Right lobe of liver (tissue), 6 donors: ENCODE measurements at places on chromosomes 3 and 15. TPM values are rescaled to one million over a fixed set of nuclear protein-coding genes. Genes with fewer than 3 reads are reported as not detected.

- H3K27ac ChIP-seq = no peak overlapping the region
- H3K27me3 ChIP-seq = no peaks in the 10 kb centered on the region
- H3K36me3 ChIP-seq = no peaks in the 10 kb centered on the region
- no peak for DNase-seq
- no peaks in the 10 kb centered on the region for H3K4me1 ChIP-seq
These were observed 109.8 kb upstream of the MANF start for GRCh38 chr3:51275111-51275805.

DNA sequence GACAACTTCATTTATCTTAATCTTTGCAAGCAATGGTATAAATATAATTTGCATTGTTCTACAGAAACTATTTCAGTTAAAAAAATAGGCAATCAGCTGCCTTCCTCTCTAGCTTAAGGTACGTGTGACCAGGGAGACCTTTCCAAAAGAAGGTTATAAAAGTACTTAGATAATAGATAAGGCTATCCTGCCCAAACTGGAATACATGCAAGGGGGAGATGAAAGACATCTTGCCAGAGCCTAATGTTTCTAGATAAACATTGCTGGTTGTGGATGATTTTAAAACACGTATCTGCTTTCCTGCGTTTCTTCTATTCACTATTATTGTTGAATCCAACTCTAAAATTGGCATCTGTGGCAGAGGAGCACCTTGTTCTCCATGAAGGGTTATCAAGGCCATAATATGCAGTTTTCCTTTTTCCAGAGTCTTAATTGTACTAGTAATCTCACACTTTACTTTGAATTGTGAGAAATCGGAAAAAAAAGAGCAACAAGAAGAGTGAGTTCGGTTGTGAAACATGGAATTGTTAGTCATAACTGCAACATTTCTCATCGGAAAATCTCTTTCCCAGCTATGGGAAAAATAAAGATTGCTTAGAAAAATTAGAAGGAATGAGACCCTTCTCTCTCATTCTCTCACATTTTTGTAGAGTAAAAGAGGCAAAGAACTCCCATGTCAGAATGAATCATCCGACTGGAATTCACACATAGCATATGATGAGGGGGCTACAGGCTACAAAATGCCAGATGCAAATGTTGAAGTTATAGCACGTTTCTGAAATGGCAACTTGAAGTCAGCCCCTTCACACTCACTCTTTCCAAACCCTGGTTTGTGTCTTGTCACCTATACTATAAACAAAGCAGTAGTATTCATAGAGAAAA lies 936.1 kb upstream of the NR2F2 start:
- H3K27me3 ChIP-seq = no peaks in the 10 kb centered on the region
- H3K36me3 ChIP-seq = no peaks in the 10 kb centered on the region
- DNase-seq = no peak
- no peak overlapping the region for H3K27ac ChIP-seq
- no peaks in the 10 kb centered on the region for H3K4me1 ChIP-seq
- H3K4me3 ChIP-seq = no peak overlapping the region

DNA sequence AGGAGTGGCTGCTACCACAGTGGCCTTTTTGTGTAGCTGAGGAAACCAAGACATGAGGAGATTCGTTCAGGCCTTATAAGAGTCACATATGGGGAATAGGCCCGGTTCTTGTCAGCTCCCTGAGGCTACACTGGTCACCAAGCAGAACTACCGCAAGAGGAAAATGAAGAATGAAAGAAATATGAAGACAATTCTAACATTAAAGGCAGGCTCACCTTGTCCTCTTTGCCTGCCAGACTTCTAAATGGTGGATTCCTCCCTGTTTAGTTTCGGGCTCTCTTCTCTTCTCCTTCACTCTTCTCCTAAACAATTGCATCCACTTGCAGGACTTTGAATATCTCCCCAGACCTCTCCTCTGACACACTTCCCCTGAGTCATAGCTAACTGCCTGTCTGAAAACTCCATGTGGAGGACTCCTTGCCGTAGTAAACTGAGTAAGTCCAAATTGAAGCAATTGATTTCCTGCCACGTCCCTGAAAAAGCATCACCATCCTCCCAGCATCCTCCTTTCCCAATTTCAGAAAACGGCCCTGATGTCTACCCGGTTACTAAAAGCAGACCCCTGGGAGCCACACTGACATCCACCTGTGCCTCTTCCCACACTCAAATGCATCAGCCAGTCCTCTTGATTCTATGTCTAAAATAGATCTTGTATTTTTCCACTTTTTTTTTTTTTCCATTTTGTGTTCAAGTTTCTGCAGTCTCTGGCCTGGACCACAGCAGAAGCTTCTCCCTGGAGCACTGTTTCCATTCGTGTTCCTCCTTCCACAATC lies 30.3 kb upstream of the VEPH1 start:
- no peak overlapping the region for H3K4me3 ChIP-seq
- DNase-seq = no peak
- H3K27ac ChIP-seq = no peak overlapping the region
- H3K36me3 ChIP-seq = no peaks in the 10 kb centered on the region

GRCh38 chr3:96354742-96355141 lies 459.7 kb upstream of the EPHA6 start:
- no peaks in the 10 kb centered on the region for H3K36me3 ChIP-seq
- H3K4me3 ChIP-seq = no peak overlapping the region
- H3K27me3 ChIP-seq = no peaks in the 10 kb centered on the region
- no peak for DNase-seq
- no peaks in the 10 kb centered on the region for H3K4me1 ChIP-seq
- no peak overlapping the region for H3K27ac ChIP-seq

Gene HIGD2B
- not detected for total RNA-seq

DNA sequence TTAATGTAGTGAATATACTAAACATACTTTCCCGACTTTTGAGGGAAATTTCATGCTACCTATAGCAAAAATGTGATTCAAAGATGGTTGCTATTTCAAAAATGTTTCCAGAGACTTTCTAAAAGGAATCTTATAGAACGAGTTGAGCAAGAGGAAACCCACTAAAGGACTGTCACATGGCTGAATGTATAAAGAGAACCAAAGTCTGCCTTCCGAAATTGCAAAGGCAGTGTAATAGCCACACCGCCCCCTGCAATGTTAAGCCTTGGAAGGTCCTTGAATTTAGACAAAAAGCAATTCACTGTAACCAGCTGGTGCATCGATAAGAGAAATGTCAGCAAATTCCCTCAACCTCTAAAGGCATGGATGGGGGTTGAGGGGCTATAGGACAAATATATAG lies 142.8 kb downstream of the CHL1 start:
- H3K27me3 ChIP-seq = no peaks in the 10 kb centered on the region
- H3K4me1 ChIP-seq = no peaks in the 10 kb centered on the region
- no peak overlapping the region for H3K4me3 ChIP-seq
- H3K36me3 ChIP-seq = no peaks in the 10 kb centered on the region
- no peak for DNase-seq

GRCh38 chr3:168545591-168545990 lies 449.9 kb upstream of the GOLIM4 start:
- no peak overlapping the region for H3K4me3 ChIP-seq
- no peaks in the 10 kb centered on the region for H3K27me3 ChIP-seq
- no peaks in the 10 kb centered on the region for H3K4me1 ChIP-seq
- DNase-seq = peak; percentile 57

DNA sequence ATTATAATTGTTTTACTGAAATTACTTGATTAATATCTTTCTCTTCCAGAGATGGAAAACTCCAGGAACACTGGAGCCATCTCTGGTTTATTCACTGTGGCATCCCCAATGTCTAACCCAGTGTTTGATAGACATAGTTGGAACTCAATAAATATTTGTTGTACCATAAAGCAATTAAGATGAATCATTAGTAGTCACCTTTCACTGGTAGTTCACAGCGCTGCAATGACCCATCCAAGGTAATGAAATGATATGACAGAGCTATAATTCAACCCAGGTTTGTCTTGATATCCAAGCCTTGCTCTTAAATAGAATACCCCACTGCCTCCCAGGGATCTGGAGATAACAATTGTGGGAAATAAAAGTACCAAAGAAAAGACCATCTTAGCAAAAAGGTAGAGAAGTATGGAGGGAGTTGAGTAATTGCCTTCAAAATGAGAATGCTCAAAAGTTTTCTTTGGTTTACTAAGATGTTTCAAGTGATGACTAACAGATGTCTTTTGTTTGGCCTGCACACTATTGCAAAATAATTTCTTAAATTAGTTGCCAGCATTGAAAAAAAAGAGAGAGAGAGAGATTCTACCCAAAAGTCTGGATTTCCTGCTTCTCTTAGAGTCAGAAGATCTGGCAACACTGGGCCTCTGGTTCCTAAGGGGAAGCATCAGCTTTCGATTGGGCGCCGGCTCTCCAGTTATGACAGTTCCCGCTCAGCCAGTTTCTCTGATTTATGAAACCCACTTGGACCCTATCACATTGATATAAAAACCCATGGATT lies 348.5 kb downstream of the ERC2 start:
- no peaks in the 10 kb centered on the region for H3K27me3 ChIP-seq
- DNase-seq = no peak
- H3K4me1 ChIP-seq = no peaks in the 10 kb centered on the region

- H3K4me3 ChIP-seq = no peak overlapping the region
- DNase-seq = no peak
- H3K4me1 ChIP-seq = no peaks in the 10 kb centered on the region
- H3K27me3 ChIP-seq = no peaks in the 10 kb centered on the region
- no peaks in the 10 kb centered on the region for H3K36me3 ChIP-seq
These were observed 81.6 kb upstream of the MDFIC2 start for GRCh38 chr3:70393881-70394612.

Gene SMCO1
- total RNA-seq = not detected

DNA sequence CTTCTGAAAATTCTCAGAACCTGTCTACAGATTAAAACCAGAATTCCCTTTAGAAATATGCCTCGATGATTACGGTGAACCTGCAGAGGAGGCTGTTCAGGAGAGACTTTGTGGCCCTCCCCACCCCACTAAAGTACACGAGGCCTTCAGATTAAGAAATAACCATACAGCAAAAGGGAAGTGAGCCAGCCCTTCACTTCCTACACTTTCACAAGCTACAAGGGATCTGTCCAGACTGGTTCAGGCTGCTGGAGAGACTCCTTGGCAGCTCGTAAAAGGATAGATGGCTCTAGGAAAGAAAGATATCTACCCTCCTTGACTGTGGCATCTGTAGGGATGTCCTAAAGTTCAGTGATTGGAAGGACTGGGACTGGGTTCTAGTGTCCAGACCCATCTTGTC lies 102.6 kb downstream of the ALDH1A2 start:
- H3K4me3 ChIP-seq = no peak overlapping the region
- H3K27ac ChIP-seq = no peak overlapping the region
- H3K4me1 ChIP-seq = no peaks in the 10 kb centered on the region

Gene FEZF2
- not detected for total RNA-seq

- H3K27ac ChIP-seq = no peak overlapping the region
- no peak for DNase-seq
These were observed 30.6 kb downstream of the FLNB start for GRCh38 chr3:58038675-58039292.

GRCh38 chr3:5276934-5277333 lies 89.4 kb downstream of the EDEM1 start:
- no peak overlapping the region for H3K4me3 ChIP-seq
- no peak for DNase-seq
- no peaks in the 10 kb centered on the region for H3K36me3 ChIP-seq

DNA sequence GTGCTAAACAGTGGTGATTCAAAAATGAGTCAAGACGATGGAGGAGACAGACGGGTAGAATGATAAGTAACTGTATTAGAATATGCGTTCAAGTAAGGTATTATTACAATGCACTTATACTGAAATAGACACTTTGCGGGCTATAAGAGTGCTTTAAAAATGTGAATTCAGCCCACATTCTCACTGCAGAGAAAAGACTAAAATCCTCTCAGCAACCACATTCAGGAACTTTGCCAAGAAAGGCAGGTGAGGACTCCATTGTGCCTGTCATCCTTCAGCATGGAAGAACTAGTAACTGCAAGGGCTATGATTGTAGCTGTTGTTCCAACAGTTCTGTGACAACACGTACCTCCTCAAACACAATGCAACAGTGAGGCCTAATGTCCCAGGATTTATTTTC lies 272.0 kb downstream of the RORA start:
- no peak overlapping the region for H3K4me3 ChIP-seq
- H3K4me1 ChIP-seq = no peaks in the 10 kb centered on the region
- no peak overlapping the region for H3K27ac ChIP-seq
- no peaks in the 10 kb centered on the region for H3K36me3 ChIP-seq
- DNase-seq = no peak

Gene TGM4
- total RNA-seq = not detected

DNA sequence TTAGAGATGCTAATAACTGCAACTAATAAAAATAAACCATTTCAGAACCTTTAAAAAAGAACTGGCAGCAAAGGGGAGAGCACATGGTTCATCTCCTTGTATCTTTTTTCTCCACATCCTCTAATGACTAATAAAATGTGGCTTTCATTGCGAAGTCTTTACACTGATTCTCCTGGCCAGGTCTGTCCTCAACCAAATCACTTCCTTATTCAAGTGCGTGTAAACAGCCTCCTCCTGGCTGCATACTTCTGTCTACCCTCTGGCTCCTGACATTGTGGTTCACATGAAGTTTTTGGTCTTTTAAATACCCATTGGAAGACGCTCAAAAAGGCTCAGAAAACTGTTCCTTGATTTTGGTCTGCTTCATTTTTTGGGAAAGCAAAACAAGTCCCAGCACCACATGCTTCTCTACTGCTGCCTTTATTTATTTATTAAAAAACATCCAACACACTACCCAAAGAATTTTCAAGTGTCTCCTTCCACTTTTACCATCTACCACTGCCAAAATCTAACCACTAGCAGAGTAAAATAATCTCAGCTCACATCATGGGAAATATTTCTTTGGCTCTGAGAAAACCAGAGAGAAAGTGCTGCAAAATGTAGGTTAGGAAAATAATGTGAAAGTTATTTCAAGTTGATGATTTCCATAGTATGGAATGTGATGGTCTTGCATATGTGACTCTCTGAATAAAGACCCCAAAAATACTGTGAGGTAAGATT lies 85.1 kb downstream of the EFL1 start:
- H3K4me1 ChIP-seq = no peaks in the 10 kb centered on the region
- H3K4me3 ChIP-seq = no peak overlapping the region
- H3K27ac ChIP-seq = no peak overlapping the region
- H3K36me3 ChIP-seq = no peaks in the 10 kb centered on the region
- H3K27me3 ChIP-seq = no peaks in the 10 kb centered on the region
- no peak for DNase-seq

- no peaks in the 10 kb centered on the region for H3K36me3 ChIP-seq
- no peak within 1 kb of the TSS for H3K27ac ChIP-seq
- DNase-seq = no peak
- H3K27me3 ChIP-seq = no peaks in the 10 kb centered on the region
These were observed at the start of gene CD200R1 for GRCh38 chr3:112974894-112975293. CD200R1 (minus strand) TSS chr3:112975103; CDS start chr3:112974857, 246 bp downstream.

GRCh38 chr3:176190755-176191154 lies 1006.5 kb downstream of the TBL1XR1 start:
- no peak overlapping the region for H3K27ac ChIP-seq
- H3K27me3 ChIP-seq = no peaks in the 10 kb centered on the region
- no peak overlapping the region for H3K4me3 ChIP-seq
- DNase-seq = no peak
- H3K36me3 ChIP-seq = no peaks in the 10 kb centered on the region

- no peaks in the 10 kb centered on the region for H3K27me3 ChIP-seq
- H3K4me3 ChIP-seq = no peak overlapping the region
- no peaks in the 10 kb centered on the region for H3K36me3 ChIP-seq
- H3K4me1 ChIP-seq = peaks cover 18% of the 10 kb centered on the region
These were observed 243.9 kb downstream of the ZBTB20 start for GRCh38 chr3:114903213-114903612.

- DNase-seq = peak; percentile 69
- H3K36me3 ChIP-seq = no peaks in the 10 kb centered on the region
- H3K4me1 ChIP-seq = no peaks in the 10 kb centered on the region
- no peaks in the 10 kb centered on the region for H3K27me3 ChIP-seq
- H3K27ac ChIP-seq = peak overlapping the region; percentile 93
These were observed 664 bp downstream of the PARP3 start for GRCh38 chr3:51942603-51943450.
